ENCODE measurements at places on chromosomes 5 and 9.

GRCh38 chr5:171390883-171391677, 3.4 kb downstream of the NPM1 start:
- peak; percentile 43 for DNase-seq

- peak; percentile 68 for DNase-seq
Measured at GRCh38 chr5:154190595-154191304, at the start of gene GALNT10. Gene GALNT10 (plus strand): TSS chr5:154190733. CDS start chr5:154190867, 134 bp downstream.

GRCh38 chr5:133924221-133924920, 44.1 kb downstream of the C5orf15 start:
- no peak for DNase-seq

DNA sequence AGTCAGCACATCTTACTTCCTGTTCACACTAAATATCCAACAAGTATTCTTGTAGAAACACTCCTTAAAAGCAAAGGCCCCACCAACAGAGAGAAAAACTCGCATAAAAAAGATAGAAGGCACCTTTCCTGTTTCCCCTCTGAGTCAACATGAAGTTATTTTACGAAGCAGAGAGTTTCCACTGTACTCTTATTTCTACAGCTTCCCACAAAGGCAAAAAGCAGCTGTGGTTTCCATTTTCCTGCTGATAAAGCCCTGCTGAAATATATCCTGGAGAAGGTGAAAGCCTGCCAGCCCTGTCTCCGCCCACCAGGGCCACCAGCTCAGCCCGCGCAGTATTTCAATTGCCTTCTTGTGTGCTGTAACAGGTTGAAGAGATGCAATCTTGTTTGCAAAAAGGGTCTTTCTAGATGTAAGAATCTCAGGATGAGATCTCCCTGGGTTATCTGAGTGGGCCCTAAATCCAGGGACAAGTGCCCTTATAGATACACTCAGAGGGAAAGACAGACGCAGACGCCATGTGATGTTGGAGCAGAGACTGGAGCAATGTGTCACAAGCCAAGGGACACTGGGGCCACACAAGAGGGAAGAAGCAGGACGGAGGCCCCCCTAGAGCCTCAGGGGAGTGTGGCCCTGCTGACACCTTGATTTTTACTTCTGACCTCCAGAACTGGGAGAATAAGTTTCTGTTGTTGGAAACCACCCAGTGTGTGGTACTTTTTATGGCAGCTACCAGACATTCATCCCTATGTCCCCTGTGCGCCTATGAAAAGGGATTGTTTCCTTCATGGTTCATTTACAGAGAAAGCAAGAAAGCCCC, 19.9 kb downstream of the SEMA4D start:
- peak; percentile 58 for DNase-seq

DNA sequence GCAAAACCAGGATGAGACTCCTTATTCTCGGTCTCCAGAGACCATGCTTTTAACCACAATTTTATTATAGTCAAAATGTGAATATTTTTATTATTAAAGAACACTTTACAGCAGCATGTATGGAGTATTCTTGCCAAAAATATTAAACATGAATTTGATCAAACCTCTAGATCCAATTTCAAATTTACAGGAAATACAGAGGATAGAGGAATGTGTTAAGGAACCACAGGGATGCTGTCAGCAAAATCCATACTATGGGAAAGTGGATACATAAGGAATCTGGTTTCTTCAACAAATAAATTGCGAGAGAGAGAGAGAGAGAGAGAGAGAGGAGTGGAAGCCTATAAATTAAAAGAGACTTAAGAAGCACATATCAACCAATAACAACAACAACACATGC, 348.2 kb upstream of the NUDT12 start:
- no peak for DNase-seq

- DNase-seq = no peak
Measured at GRCh38 chr5:69467442-69468225, 25.0 kb upstream of the OCLN start.

DNA sequence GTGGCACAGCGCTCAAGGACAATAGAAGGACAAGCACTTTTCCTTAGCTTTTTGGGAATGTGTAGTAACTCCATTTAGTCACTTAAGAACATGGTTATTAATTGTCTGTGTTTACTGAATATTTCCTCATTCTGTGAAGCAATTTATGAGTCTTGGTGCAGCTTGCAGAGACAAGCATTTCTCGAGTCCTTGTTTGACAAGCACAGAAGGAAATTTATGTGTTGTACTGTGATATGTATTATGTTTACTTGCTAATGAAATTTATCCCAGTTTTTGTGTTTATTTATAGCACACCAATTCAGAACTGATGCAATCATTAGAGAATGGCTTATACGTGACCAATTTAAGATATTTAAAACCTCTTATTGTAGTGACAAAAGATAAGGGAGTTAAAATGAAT, 168.6 kb downstream of the PRELID2 start:
- DNase-seq = no peak

- DNase-seq = no peak
Measured at GRCh38 chr5:147504535-147504934, 5.3 kb downstream of the DPYSL3 start.

DNA sequence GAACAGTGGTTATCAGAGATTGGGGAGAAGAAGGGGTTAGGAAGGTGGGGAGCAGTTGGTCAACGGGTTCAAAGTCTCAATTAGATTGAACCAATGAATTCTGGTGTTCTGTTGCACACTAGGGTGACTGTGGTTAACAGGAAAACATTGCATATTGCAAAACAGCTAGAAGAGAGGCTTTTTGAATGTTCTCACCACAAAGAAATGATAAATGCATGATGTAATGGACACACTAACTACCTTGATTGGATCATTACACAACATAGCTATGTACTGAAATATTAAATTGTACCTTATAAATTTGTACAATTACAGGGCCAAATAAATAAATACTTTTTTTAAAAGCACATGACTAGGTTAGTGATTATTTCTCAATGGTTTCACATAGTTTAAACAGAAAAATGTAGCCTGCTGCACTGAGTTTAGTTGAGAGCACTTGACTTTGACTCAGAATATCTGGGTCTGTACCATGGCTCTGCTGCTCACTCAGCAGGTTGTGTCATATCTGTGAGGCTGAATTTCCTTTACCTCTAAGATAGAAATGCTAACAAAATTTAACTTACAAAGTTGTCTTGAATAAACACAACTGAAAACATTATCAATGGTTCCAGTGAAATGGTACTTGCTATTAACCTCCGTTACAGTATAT, 30.4 kb downstream of the NUDT12 start:
- no peak for DNase-seq

DNA sequence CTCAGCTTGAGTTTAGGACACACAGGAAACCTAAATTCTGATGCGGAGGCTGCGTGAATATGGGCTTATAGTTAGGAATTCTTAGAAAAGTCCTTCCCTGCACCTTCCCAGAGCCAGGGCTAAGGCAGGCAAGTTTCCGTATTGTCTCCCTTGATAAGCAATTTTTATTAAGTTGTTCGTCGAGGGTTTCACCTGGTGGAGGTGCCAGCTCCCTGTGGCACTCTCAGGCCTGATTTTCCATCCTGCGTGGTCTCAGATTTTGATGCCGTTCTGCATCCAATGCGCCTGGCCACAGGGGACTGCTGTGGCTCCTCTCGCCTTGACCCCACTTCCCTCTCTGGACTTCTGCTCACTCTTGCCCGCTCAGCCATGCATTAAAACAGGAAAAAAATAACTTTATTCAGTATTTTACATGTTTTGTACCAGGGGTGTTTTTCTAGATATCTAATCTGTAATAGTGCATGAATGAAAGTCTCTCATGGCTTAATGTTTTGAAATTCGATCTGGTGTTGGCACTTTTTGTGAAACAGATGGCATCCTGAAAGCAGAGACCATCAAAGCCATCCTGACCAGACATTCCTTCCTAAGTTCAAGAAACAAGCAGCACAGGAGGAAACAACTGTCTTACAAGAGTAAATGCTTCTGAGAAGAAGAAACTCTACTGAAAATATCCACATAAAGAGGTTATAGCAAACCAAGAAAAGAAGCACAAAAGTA, 50.7 kb downstream of the TRIP13 start:
- DNase-seq = no peak

DNA sequence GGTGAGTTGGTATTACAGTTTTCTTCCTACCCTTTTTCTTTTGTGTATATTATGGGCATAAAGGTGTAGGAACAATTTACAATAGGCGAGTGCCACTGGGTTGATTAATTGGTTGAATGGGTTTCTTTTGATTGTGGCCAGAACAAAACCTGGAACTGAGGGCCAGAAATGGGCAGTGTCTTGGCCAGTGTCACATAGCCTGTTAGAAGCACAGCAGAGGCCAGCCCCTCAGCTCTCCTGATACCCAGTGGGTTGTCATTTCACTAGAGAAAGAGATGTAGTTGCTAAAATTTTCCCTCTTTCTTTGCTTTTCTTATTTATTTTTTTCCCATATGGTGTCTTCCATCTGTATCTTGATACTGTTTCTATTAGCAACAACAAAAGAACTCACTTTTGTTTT, 38.8 kb upstream of the SEMA6A start:
- no peak for DNase-seq

DNA sequence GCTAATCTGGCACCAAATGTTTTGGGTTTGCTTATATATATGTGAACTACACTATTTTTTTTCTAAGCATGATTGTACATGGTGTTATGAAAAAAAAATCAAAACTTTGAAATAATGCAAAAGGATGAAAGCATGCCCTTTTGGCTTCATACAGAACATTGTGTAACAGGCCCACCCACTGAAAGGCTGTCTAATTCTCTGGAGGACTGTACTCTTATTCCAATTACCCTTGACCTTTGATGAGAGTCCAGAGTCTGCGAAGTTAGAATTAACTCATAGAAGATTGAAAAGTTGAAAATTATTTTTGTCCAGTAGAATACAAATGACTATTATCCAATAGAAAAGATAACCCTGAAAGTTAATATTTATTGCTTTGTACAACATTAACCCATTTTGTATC, 117.4 kb downstream of the ADAMTS12 start:
- no peak for DNase-seq

- no peak for DNase-seq
Measured at GRCh38 chr9:106111039-106111730, 416.8 kb downstream of the TMEM38B start.

DNA sequence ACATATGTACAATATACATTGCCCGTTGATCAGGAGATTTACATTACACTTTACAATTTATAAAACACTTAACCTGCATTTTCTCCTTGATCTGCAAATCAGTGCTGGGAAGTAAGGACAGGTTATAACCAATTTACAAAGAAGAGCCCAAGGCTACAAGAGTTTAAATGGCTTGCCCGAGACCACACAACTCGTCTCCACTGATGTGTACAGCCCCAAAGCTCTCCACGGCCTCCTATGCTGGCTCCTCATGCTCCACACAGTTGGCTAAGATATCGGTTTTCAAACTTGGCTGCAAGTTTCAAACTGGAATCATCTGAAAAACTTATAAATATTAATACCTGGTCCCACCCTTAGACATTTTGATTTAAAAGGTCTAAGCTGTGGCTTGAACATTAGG, 10.3 kb downstream of the ACTL7B start:
- no peak for DNase-seq

- DNase-seq = no peak
Measured at GRCh38 chr9:129289883-129290282, 111.8 kb upstream of the IER5L start.

GRCh38 chr9:130990978-130991777, 17.8 kb upstream of the LAMC3 start:
- no peak for DNase-seq

GRCh38 chr9:37446401-37446800, 18.8 kb downstream of the ZBTB5 start:
- no peak for DNase-seq

DNA sequence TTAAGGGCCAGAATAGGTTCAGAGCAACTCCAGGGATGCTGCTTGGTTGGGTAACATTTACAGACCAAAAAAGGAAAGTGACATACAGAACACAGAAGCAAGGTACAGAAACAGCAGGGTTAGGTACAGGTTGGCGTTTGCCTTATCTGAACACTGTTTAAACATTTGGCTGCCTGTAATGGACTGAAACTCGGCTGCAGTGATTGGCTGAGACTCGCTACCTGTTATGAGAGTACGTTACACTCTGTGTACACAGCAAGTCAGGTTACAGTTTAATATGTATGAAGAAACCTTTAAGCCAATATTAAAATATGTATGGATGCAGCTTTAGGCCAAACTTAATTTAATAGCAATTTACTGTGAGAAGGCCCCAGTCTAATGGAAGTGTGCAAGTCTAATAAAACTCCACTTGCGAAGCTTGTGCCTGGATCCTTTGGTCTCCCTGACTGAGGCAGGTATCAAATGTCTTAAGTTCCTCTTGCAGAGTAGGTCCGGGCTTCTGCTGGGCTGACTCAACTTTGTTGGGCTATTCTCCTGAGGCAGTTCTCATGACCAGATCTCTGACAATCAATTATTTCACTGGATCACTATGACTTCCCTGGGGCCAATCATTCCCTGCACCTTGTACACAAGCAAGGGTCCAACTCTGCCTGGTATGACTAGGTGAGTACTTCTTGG, 204.9 kb downstream of the ZNF462 start:
- DNase-seq = no peak

DNA sequence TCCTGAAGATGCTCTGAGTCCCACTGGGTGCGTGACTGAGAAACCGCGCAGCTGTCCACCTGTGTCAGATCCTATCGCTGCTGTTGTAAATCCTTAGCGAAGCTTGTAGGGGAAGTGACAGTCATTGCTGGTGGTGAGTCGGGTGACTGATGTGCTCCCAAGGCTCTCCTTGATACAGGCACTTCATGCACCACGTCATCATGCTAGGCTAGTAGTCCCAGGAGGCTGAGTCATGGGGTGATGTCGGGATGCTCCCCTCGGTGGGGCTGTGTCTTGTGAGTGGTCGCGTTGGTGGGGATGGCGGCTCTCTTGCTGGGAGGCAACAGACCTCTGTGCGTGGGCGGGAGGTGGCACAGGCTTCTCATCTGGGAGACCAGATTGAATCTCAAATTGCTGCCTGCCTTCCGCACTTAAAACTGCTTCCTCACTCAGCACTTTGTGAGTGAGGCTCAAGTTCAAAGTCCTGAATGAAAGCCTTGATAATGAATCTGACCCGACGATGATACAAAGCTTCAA, 84.7 kb downstream of the CSNK1A1 start:
- no peak for DNase-seq

- DNase-seq = no peak
Measured at GRCh38 chr5:38554861-38555260, 1.6 kb downstream of the LIFR start.

GRCh38 chr5:93378073-93378472, 202.9 kb downstream of the NR2F1-AS1 start:
- no peak for DNase-seq

DNA sequence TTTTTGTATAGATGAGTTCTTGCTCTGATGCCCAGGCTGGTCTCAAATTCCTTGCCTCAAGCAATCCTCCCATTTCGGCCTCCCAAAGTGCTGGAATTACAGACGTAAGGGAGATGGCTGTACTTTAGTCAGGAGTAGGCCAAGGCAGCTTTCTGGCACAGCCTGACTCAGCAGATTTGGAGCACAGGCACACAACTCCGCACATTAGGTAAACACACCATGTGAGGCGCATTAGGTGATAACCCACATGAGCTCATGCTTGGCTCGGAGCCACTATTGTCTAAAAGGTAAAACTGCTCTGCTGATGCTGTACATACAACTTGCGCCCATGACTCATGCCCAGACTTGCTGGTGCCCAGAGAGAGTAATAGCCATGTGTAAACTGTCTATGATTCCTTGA, 1157.9 kb downstream of the TAF11L14 start:
- DNase-seq = no peak

GRCh38 chr5:1374679-1375055, 29.8 kb upstream of the CLPTM1L start:
- no peak for DNase-seq

Data from CD4-positive, alpha-beta T cell treated with Interleukin-21 for 1 hour (primary cell).